Right cardiac atrium (tissue), 5 donors: ENCODE measurements at places on chromosomes 6 and 20.

DNA sequence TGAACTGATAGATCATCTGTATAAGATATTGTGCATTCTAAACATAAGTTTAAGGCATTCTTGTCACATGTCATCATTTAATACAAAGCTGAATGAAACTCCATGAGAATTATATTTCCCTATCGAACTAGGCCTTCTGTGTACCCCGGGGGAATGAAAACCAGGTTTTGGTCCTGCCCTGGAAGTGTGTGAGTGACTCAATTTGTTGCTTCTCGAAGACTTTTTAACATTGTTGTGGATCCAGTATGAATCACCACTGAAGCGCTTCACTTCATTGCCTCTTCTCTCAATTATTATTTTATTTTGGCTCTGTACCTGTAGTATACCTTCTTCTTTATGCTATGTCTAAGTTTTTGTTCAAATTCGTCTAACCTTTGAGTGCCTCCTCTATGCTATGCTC, 150.8 kb downstream of the GRIK2 start:
- DNase-seq, result no peak

GRCh38 chr6:106959985-106960384, 14.5 kb downstream of the CD24 start:
- DNase-seq, result no peak

DNA sequence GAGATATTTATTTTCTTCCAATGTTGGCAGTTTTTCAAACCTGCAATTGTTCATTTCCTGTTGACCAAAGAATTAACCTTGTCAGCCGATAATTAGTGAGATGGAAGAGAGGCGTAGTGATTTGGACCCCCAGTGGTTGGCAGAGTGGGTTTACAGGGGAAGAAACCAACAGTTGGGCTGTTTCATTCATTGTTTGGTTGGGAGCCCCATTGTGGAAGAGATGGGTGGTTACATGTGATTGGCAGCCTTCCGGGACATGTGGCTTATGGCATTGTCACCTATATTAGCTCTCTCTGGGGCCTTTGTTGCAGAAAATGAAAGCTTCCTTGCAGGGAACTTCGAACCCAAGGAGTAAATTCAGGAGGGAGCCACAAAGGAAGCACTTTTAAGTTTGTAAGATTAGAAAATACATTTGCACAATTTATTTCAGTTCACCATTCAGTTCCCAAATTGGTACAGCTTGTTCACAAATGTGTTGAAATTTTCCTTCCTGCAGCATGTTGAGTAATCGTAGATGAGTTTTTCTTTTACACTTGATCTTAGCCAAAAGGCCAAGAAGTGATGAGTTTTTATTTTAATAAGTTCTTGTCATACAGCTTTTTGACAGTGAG, 50.3 kb upstream of the CDKAL1 start:
- no peak for DNase-seq

DNA sequence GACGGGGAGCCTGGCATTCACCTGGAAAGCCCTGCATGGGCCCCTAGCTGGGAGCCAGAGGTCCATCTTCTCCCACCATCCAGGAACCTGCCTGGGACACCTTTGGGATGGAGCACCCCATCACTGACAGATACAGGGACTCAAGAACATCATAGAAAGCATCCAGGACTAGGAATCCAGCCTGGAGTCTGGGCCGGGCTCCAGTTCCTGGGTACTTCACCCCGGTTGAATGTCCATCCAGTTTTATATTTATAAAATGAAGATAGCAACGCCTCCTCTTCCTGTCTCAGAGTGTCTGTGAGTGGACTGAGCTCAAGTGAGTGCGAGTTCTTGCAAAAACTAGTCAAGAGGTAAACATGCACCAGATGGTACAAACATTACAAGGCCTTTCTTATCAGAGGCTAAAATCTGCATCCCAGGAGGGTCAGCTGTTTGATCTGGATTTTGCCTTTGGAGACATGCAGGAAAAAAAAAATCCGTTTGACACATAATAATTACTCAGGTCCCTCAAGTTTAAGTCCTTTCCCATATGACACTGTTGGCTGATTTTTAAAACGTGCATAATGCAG, 27.4 kb downstream of the ZC3H12D start:
- DNase-seq, result peak; percentile 72

- no peak for DNase-seq
Observed at GRCh38 chr6:167855825-167856425, 29.2 kb downstream of the AFDN start.

DNA sequence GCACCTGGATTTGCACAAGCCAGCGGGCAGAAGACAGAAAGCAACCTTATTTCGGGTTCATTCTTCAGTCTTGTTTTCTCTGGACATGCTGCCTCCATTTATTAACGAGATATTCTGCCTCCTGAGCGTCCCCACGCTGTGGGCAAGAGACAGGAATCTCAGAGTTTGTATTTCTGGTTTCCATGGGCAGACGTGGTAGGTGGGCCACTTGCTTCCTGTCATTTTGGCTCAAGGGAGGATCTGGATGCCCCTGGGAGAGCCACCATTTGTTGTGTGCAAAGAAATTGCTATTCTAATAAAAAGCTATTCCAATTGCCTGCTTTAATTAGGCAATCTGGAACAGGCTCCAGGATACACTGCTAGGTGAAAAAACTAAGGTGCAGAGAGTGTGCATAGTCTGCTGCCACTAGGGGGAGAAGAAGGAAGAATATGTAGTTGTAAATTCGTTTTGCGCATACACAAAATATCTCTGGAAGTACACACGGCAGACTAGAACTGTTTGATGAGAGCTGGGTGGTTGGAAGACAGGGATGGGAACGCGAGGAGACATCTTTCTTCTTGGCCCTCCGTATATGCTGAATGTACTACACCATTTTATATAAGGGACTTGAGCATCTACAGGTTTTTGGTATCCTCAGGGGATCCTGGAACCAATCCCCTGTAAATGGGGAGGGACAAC, 30.1 kb upstream of the SLC16A10 start:
- DNase-seq, result no peak

DNA sequence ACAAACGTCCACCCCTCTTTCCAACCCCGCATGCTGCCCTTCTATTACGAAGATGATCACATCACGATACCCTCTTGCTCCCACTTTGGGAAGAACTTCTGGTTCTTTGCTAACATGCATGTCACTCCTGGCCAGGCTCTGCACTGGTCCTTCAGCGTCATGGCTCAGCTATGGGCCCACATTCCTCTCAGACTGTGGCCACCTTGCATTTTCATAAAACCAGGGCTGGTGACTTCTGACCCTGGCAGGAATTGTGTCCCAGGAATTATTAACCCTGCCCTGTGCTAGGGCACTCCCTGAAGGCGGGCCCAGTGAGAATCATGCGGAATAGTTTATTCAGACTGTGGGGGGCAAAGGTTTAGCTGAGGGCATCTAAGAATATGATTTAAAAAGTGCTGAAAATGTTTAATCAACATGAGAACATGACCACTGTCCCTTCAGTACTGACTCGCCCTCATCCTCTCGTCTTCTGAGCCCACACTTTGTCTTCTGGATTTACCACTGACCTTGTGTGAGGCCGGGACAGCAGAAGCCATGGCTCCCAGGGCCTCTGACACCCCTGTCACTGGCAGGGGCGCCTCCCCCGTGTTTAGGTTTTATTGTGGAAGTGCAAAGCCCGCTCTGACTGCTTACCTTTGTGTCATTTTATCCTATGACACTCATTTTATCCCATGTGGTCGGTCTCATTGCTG, 38.1 kb upstream of the THBS2 start:
- DNase-seq, result no peak

DNA sequence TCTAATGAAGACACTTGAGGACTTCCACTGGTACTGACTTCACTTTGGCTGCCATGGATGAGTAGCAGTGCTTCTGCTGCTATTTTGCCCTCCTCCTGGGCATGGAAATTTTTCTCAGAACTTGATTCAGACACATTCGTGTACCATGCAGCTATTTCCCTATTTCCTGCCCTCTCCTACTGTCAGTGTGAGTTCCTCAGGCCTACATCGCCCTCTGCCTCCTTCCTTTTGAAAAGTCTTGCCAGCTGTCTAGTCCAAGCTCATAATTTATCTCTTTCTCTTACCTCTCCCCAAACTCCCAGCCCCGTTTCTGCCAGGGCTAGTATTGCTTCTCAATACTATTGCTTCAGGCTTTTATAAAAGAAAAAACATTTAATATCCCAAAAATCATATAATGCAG, 470.2 kb downstream of the ADGRB3 start:
- no peak for DNase-seq

GRCh38 chr6:51098246-51098645, 279.6 kb downstream of the TFAP2B start:
- no peak for DNase-seq

DNA sequence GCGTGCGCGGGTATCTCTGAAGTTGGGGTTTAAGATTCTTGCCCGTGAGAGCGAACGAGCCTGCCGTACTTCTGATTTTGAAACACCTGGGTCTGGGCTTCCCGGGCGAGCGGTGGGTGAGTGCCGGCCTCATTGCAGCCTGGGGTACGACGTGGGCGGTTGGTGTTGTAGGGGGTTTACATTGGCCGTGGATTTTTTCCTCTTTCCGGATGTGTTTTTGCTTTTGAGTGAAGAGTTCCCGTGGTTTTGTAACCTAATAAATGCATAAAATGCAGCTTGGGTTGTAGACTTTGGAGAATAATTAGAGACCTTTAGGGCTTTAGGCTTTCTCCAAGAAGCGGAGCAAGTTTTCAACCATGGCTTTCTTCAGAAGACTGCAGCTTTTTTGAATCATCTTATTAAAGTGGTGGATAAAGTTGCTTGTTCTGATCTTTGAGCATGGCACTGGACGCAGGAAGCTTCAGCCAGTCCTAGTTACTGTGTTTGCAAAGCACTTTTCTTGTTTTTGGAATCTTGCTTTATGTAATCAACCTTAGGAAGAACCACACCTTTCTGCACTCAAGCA, 314 bp downstream of the FARS2 start:
- no peak for DNase-seq

- DNase-seq, result no peak
Observed at GRCh38 chr6:159074120-159074684, 29.4 kb upstream of the TAGAP start.

- no peak for DNase-seq
Observed at GRCh38 chr20:47272893-47273590, 83.5 kb downstream of the ZMYND8 start.

DNA sequence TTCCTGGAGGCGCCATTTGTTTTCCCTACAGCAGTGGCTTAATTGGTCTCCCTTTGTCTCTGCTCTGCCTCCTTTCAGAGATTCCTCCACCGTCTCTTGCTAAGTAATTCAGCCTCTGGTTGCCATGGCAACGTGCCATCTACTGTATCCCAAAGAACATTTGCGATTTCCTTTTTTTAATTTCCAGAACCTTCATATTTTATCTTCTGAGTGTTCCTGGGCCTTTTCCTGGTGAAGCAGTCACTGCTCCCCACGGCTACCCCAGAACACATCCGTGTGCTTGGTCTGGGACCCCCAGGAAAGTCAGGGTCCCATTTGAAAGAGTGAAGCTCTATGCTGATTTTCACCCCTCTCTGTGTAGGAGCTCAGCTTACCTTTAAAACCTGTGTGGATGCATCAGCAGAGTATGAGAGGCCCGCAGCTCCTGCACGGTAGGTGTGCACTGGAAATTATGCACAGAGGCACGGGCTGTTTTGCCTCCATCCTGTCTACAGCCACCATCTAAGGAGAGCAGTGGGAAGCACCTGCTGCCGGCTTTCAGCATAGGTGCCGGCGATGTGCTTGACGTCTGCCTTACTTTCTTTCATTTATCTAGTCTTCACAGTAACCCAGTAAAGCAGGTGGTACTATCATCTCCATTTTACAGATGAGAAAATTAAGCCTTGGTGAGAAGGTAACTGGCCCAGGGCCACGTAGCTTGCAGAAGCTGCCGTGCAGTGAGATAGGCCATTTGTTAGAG, 122.8 kb downstream of the SYCP2 start:
- no peak for DNase-seq

GRCh38 chr6:81734500-81735150, 17.9 kb downstream of the TENT5A start:
- DNase-seq, result no peak

DNA sequence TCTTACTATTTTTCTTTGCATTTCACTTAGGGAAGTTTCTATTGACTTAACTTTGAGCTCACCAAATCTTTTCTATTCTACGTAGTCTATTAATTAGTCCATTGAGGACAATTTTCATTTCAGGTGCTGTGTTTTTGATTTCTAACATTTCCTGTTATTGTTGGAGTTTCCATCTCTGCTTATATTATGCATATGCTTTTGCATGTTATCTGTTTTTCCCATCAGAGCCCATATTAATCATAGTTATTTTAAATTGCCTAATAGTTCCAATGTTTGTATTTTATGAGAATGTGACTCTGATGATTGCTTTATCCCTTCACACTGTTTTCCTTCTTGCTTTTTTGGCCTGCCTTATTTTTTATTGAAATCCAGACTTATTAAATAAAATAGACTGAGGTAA, 414.5 kb upstream of the OPRM1 start:
- no peak for DNase-seq

- no peak for DNase-seq
Observed at GRCh38 chr6:9373308-9373707, 938.0 kb upstream of the SLC35B3 start.

DNA sequence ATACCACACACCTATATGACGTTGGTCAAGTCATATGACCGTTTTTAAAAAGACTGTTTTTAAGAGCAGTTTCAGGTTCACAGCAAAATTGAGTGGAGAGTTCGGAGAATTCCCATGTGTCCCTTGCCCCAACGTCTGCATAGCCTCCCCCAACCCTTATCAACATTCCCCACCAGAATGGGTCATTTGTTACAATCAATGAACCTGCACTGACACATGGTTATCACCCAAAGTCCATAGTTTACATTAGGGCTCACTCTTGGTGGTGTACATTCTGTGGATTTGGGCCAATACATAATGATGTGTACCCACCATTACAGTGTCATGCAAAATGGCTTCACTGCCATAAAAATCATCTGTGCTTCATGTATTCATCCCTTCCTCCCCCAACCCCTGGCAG, 52.0 kb downstream of the ZBTB2 start:
- no peak for DNase-seq

- DNase-seq, result no peak
Observed at GRCh38 chr20:58675146-58675584, 17.4 kb upstream of the NPEPL1 start.

GRCh38 chr6:123551939-123552707, 84.6 kb downstream of the TRDN start:
- no peak for DNase-seq

DNA sequence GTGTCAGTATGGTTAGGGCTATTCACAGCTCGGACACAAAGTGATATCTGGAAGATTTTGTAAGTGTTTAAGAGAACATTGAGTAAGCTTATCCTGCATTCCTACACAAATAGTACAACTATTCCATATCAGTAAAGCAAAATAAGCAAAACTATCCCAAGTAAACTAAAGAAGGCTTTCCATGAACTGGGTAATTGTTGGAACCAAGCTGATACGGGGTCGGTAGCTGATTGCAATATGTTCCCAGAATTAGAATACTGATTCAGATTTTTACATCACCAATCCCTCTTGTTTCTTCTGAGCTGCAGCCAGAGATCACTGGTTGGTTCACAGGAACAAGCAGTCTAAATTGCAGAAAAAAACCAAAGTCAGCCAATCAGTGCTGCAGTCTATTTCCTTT, 54.1 kb downstream of the CDS2 start:
- no peak for DNase-seq

- no peak for DNase-seq
Observed at GRCh38 chr6:134398453-134398852, 80.5 kb upstream of the SGK1 start.

- DNase-seq, result no peak
Observed at GRCh38 chr6:28209753-28210535, 15.1 kb upstream of the ZSCAN9 start.

GRCh38 chr20:4245542-4245941, 230.2 kb upstream of the RNF24 start:
- no peak for DNase-seq
